ENCODE measurements at places on chromosomes 16 and 17.

- DNase-seq = no peak
Observed at GRCh38 chr17:68514831-68515635, 2.8 kb downstream of the PRKAR1A start.

DNA sequence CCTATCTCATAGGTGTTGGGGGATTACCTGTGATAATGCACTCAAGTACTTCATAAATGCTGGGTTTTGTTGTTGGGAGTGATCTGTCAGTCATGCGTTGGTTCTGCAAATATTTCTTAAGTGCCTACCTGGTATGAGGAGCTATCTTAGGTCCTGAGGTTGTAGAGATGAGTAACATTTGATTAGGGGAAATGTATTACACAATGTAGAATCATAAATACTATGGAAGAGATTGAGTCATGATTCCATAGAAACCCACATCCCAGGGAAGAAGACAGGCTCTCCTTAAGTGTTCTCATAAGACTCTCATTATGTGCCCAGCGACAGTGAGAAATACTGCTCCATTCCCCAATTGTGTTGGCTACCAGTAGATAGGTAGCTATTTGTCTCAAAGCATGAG is 240.1 kb downstream of the FTO start:
- no peak for DNase-seq

DNA sequence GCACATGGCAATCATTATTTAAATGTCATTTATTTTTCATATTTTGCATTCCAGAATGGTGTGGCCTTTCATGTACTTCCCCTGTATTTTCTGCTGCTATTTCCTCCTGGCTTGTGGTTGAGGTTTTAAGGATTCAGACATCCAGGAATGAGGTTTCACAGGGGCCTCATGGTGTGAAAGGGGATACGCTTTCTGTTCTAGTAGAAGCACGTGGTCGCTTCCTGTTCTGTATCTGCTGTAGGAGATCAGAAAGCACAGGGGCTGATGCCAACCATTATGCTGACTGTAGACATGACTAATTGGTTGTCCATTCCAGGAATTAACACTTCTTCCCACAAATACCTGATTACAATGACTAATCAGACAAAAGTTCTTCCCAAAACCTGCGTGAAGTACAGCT is 405.9 kb downstream of the SHISA9 start:
- DNase-seq = no peak

- no peak for DNase-seq
Observed at GRCh38 chr17:9146064-9146463, 124.8 kb downstream of the NTN1 start.

DNA sequence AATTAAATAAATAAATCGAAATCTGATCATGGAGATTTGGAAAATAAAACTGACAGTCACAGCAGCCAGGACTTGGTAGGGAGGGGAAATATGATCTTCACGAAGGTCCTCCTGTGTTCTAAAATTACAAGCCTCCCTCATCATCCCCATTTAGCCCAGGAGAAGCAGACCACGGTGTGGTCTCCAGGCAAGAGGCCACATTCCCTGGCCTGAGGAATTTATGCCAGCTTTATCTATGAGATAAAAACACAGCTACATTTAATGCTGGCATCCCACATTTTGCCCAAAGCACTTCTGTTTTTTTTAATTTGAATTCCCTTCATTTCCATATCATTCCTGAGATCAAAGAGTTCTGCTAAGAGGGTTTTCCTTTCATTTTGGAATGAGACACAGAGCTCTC is 43.2 kb downstream of the ABCC12 start:
- DNase-seq = no peak

DNA sequence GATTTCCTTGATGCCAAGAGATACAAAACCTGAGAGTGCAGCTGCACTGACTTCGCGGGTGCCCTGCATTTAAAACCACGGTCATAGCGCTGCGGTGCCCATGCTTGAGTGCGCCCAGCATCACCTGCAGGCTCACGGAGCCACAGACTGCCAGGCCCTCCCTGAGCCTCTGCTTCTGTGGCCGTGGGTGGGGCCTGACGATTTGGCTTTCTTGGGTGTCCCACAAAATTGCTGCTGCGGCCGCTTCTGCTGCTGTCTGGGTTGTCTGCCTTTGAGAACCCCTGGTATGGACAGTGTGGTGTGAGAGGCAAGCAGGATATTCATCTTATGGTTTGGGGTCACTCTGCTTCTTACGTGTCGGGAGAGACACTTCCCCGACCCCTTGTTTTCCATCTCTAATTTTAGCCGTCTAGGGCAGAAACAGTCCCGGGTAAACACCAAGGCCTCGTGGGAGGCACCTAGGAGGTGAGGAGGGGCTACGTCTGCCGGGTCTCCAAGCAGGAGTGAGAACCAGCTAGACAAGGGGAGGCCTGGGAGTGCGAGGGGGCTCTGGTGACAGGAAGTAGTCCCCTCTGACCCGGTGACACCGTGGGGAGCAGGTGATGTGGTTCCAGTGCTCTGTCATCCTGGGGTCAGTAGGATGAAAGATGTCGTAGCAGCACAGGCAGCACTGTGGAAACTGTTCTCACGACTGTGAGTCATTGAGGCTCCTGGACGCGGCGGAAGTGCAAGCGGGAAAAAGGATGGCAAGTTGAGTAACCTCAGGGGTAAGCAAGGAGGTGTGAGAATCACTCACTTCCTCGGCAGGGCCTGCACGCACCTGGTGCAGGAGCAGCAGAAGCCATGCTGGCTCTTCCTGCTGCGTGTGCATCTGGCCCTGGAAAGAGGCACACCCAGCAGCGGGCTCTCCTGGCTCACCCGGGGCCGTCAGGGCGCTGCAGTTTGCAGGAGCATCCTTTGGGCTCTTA is 176.3 kb downstream of the RPTOR start:
- peak; percentile 91 for DNase-seq

GRCh38 chr16:65116818-65117430 is 4.9 kb downstream of the CDH11 start:
- no peak for DNase-seq

GRCh38 chr16:566475-567372 is at the start of gene NHLRC4:
NHLRC4 (plus strand) TSS chr16:567005; CDS start chr16:568048, 1,043 bp downstream.
- DNase-seq = peak; percentile 29

- no peak for DNase-seq
Observed at GRCh38 chr16:23081675-23082119, 67.6 kb downstream of the USP31 start.

DNA sequence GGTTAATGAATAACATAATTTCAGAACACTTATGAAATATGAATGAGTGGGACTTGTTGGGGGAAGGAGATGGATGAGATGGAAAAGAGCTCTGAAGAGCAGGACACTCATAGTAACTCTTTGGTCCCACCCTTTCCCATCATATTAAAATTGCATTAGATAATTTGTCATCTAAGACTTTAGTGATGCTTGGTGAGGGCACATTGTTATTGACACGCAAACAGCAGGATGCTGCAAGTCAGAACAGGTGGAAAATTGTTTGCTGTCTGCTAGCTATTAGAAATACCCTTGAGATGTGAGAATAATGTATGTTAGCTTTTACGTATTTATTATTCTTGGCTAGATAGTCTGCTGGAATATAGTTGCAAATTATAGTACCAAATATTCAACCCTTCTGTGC is 75.7 kb downstream of the TANC2 start:
- DNase-seq = no peak
